ENCODE measurements at places on chromosomes 3 and 15. TPM values are rescaled to one million over a fixed set of nuclear protein-coding genes. Genes with fewer than 3 reads are reported as not detected.

The C3orf85 gene
- not detected for total RNA-seq

The MCF2L2 gene
- total RNA-seq, result 25.7 TPM

The PAQR9 gene
- total RNA-seq, result not detected

The AADAC gene
- total RNA-seq, result not detected

The IL5RA gene
- 3.7 TPM for total RNA-seq

The POLQ gene
- 0.23 TPM for total RNA-seq

The MYL3 gene
- not detected for total RNA-seq

The DTX3L gene
- 31.3 TPM for total RNA-seq

The CMTM7 gene
- 38.5 TPM for total RNA-seq

The HDC gene
- 8.1 TPM for total RNA-seq

The CHRM5 gene
- not detected for total RNA-seq

The DLEC1 gene
- 8.6 TPM for total RNA-seq

The IRAK2 gene
- 4.6 TPM for total RNA-seq

The GOLGA6D gene
- total RNA-seq, result not detected
